ENCODE measurements at places on chromosomes 16 and 17.
A peak's percentile ranks its signal among the peaks of the same experiment; 100 is the strongest.

DNA sequence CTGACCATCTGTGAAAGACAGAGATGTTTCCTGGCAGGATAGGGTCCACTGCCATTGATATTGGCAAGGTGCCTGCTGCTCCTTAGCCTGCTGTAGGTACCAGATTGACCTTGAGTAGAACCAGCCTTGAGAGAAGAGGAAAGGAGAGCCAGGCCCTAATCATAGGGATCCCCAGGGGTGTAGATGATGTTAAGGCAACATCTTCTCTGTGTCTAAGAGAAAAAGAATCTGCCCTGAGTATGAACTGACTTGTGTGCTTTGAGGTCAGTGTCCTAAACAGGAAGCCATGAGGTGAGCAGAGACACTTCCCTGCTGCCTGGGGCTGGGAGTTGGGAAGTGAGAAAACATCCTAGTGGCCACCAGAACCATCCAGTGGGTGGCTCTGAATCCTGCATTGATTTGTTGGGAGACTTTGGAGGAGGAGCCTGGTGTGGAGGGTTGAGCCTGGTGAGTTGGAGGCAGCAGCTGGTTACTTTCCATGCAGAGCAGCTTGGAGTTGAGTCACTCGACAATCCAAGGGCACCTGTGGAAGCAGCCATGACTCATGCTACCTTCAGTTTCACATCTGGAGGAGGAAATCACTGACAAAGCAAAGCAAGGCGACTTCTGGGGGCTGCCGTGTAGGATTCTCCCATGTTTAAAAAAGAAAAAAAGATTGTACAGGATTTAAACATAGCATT is 47.8 kb downstream of the BMERB1 start:
- no peak for DNase-seq

GRCh38 chr16:81421536-81421935 is 23.1 kb upstream of the CMIP start:
- DNase-seq, result no peak

DNA sequence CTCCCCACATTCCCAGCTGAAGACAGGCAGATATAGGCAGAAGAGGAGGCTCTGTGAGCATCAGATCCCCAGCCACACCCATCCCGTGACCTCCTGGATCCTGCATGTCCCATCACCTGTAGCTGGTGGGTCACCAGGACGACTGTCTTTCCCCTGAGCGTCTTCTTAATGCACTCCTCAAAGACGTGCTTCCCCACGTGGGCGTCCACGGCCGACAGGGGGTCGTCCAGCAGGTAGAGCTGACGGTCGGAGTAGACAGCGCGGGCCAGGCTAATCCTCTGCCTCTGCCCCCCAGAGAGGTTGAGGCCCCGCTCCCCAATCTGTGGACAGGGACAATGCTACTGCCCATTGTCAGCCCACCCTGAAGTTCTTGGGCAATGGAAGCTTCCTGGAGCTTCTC is 40.5 kb downstream of the ABCC12 start:
- DNase-seq, result no peak

GRCh38 chr17:34847938-34848337 is 113.3 kb downstream of the CCT6B start:
- DNase-seq, result no peak

GRCh38 chr17:81207610-81208581 is 14.9 kb downstream of the CEP131 start:
- DNase-seq, result peak; percentile 71

DNA sequence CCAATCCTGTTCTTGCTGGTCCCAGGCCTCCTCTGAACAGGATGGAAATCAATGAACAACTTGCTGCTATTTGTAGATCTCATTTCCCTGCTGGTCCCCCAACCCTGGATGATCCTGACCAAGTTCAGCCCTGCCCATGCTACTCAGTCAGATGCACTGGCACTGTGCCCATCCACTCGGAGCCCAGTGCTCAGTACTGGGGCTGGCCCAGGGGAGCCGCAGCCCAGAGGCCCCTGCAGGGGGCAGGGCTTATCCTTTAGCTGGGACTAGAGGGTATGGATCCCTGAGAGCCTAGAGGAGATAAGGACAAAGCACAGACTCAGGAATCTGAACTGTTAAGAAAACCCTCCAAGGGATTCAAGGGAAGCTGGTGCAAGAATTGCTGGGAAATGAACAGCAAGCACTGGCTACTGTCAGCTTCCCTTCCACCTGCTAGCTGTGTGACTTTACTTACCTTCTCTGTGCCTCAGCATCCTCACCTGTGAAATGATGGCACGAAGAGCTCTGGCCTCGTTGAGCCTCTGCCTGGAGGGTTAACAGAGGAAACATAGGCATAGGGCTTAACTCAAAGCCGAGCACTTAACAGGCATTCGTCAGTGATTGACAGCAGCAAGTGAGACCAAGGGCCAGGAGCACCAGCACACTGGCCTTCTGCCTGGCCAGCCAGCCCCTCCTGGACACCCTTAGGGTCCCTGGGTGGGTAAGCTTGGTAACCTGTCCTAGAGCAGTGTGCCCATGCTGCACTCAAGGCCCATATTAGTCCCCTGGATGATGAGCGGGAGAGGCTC is 29.8 kb upstream of the C1QL1 start:
- no peak for DNase-seq

DNA sequence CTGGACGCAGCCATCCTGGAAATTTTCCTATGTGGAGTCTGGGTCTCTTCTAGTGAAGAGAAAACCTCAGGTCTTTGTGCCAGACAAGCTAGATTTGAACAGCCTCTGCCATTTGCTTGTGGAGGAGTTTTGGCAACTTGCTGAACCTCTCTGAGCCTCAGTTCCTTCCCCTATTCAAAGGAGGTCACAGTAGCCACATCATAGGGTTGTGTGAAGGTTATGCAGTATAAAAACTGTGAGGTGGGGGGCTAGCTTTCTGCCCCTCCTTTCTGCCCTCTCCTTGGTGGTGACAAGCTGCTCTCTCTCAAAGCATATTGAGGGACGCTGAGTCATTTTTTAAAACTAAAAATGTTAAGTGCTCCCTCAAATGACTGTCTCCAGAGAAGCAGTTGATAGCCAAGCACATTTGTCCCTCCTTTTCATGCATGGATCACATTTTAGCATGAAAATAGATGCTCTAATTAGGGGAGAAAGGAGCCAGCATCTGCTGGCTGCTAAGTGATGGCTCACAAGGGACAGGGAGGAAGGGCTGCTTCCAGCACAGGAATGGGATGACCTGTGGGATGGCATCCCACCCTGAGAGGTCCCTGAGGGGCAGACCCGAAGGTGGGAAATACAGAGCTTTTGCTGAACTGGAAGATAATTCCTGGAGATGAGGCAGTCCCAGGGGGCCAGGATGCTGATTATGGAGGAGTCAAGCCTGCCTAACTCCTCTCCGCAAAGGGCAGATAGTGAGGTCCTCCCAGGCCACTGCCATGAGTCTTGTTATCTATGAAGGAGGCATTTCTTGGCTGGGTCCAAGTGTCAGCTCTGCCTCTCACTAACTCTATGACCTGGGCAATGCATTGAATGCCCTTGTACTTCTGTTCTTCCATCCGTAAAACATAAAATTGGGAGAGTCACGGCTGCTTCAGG is 218.8 kb downstream of the RAB11FIP4 start:
- no peak for DNase-seq

- no peak for DNase-seq
These were observed 174.1 kb downstream of the ZFHX3 start for GRCh38 chr16:72873853-72874252.

- no peak for DNase-seq
These were observed 23.2 kb downstream of the ITGB3 start for GRCh38 chr17:47276868-47277267.

GRCh38 chr17:51000835-51001638 is 119.6 kb downstream of the SPAG9 start:
- peak; percentile 60 for DNase-seq

DNA sequence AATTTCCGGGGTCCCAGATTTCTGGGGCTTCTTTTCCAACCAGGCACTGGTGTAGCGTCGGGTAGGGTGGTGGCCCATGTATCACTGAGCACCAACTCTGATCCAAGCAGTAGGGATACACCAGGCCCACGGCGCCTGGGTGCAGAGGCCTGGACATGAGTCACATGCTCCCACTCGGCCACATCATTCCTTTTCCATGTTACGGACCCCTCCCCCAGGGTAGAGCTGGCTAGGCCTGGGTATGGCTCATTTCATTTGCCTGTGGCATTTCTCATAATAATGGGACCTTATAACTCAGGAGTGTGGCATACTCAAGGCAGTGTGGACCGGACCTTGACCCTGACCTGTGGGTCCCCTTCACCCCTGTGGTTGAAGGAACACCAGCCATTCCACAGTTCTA is 18.0 kb upstream of the NDRG4 start:
- no peak for DNase-seq

- DNase-seq, result no peak
These were observed 645.9 kb downstream of the WWOX start for GRCh38 chr16:78745108-78746019.

DNA sequence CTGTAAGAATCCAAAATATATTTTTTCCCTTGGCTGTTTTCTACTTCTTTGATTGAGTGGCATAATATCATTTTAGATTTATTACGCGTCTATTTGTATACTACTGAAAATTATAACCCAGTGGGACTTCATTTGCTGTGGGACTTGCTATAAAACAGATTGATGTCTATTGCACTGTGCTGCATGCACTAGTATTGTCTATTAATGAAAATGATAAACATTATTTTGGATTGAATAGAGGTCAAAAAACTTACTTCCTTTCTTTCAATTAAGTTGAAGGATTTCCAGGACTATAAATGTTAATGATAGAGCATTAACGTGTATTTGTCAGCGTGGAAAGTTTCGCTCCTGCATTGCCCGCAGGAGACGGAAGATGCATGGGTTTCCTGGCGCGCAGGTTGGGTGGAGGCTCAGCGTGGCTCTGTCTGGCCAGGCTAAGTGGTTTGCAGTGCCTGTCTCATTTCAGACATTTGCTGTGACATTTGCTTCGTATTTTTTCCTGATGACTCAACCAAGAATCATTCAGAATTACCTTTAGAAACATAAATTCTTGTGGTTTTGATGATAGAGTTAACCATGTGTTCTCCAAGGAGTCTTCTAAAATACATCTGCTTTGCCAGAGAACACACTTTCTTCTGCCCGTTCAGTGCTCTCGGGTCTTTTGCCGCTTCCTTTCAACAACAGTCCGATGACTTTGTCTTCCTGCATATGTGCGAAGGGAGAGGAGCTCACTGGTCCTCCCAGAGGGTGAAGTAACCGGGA is 216.7 kb downstream of the RPTOR start:
- no peak for DNase-seq

DNA sequence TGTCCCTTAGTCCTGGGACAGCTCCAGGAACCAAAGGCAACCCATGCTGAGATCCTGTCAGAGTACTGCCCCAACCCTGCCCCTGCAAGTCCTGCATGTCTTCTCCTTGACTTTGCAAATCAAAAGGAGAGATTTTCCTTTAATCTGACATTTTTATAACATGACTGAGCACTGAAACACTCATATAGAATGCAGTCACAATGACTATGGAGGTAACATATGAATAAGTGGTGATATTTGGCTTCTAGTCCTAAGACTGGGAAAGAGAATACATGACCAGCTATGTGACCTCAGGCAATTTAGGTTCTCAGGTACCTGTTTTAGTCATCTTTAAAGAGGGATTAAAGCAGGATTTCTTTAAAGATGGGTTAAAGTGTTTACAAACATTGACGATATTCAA is 941.6 kb upstream of the CDH8 start:
- no peak for DNase-seq

- DNase-seq, result peak; percentile 63
These were observed 155.6 kb upstream of the PLCG2 start for GRCh38 chr16:81623365-81624102.

DNA sequence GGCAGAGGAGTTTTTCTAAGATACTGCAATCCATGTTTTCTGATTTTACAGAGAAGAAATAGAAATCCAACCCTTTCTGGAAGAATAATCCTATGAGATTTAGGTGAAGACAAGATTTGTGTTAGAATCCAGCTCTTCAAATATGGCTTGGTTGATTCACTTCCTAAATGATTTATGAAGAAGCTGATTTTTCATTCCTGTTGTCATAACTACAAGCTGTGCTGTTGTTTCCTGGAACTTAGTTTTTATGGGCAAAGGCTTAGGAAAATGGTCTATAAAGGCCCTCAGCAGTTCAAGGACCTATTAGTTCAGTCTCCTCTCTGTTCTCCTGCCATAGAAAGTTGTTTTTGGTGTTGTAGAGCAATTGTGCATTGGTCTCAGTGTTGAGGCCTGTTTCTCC is 174.2 kb upstream of the FAM20A start:
- DNase-seq, result no peak

GRCh38 chr17:17805575-17805974 is 31.2 kb downstream of the SREBF1 start:
- no peak for DNase-seq

DNA sequence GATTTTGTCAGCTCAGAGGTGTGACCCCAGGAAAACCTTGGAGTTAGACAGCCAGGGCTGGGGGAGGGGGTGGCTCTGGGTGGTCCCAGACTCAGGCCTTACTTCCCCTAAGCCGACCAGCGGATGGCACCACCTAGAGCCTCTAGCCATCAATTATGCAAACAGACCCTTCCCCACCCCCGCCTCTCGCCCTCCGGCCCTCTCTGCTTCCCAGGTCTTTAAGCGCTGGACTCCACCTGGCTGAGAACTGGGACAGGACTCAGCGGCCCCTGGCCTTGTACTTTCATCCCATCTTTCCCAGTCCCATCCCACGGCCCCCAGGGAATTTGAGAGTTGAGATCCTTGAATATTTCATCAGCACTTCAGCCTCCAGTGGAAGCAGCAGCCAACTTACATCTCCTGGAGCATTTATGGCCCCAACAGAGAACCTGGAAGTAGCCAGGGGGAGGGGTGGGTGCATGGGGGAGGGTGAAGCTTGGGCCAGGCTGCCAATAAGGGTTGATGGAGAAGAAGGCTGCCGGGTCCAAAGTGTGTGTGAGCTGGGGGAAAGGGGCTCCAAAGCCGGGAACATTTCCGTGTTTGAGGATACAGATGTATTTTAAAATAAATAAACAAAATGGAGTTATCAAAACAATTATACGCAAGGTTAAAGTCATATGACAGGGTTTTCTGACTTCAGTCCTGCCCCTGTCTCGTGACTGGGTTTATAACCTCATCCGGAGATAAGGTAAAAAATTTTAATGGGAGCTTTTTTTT is 7.5 kb upstream of the JUP start:
- no peak for DNase-seq

- no peak for DNase-seq
These were observed 351 bp upstream of the GDPD1 start for GRCh38 chr17:59219992-59220327.

DNA sequence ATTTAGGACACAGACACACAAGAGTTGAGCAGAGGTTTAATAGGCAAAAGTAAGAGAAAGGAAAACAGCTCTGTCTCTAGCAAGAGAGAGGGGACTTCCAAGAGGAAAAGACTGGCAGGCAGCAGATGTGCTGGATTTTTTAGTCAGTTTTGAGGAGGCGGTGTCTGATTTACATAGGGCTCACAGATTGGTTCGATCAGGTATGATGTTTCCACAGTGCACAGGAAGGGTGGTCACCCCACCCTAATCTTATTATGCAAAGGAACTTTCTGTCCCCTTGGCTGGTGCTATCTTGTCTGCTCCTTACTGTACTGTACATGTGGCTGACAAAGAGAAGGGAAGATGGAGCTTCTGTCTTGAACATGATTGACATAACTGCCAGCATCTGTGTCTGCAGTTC is 25.3 kb downstream of the BFAR start:
- DNase-seq, result no peak
